ENCODE measurements at places on chromosomes 6 and 20.

DNA sequence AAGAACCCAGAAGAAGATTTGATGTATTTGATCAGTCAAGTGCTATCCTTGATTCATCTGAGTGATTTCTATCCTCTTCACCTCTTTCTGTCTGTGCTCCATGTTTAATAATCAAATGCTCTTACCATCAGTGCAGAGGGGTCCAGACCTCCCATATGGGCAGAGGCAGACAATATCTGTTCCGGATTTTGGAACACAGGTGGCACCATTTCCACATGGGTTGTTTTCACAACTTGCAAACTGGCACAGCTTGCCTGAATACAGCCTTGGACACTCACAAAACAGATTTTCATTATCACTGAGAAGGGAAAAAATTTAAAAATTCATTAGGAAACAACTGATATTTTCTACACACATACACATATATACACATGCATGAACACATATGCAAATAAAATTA is 228.5 kb downstream of the PHF3 start:
- no peak for DNase-seq

- DNase-seq, result no peak
These were observed 628.0 kb downstream of the KIF16B start for GRCh38 chr20:15945289-15945688.

DNA sequence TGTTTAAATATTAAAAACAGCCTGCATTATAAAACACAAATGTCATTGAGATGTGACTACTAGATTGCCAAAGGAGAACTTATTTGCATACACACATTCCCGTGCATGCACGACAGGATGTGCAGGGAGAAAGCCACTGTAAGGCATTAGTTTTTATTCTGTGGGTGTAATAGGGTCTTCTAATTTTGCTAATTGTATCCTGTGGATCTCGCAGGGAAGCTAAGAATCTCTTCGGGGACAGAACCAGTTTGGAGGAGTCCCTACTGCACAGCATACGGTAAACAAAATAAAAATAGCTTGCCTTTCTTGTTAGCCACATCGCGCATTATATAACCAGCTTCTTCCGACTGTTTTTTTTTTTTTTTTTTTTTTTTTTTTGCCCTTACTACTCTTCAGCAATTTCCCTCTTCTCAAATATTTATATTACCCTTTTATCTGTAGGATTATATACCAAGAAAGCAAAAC is 2.0 kb downstream of the ATXN1 start:
- no peak for DNase-seq

- no peak for DNase-seq
These were observed 26.0 kb downstream of the RBM38 start for GRCh38 chr20:57417051-57417689.

DNA sequence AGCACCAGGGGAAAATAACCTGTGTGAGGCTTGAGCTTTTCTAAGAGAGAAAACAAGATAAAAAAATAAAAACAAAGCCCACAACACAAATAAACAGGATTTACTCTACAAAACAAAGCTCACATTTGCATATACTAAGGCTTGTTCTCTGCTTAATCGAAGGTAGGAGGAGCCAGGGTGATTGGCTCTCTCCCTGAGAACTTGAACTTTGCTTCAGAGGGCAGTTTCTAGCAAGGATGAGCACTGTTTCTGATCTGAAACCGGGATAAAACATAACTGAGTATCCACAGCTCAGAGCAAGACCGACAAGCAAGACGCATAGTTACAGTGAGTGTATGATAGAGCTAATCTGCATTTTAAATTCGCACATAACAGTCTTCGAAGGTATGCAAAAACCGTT is 200.6 kb downstream of the PRKN start:
- DNase-seq, result no peak

DNA sequence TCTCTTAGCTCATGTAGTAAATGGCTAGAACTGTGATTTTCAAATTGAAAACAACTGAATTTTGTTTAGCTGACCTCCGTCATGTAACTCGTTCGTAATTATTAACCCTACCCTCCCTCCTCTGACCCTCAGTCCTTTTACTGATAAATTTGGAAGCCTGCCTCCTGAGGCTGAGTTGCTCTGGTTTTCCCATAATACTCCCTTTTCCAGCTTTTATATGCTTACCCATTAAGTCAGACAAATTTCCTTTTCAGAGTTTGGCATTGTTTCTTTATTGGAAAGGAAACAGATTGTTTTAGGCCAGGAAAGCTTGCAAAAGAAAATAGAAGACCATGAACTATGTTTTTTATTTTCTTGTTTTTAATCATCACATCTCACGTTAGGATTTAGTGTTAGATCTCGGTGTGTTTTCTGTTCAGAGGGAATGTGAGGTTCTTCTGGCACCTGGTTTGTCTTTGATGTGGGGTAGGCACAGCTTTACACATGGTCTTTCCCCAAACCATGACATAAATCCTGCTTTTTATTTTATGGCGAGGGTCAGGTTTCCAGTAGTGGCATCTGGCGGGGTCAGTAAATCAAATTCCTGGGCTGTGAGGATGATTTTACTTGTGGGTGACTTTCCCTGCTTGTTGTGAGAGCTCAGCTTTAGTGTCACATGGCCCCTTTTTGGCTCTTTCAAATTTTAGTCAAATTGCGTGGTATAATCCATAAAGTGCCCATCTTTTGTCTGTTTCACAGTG is 24.5 kb downstream of the PLCB4 start:
- DNase-seq, result no peak

DNA sequence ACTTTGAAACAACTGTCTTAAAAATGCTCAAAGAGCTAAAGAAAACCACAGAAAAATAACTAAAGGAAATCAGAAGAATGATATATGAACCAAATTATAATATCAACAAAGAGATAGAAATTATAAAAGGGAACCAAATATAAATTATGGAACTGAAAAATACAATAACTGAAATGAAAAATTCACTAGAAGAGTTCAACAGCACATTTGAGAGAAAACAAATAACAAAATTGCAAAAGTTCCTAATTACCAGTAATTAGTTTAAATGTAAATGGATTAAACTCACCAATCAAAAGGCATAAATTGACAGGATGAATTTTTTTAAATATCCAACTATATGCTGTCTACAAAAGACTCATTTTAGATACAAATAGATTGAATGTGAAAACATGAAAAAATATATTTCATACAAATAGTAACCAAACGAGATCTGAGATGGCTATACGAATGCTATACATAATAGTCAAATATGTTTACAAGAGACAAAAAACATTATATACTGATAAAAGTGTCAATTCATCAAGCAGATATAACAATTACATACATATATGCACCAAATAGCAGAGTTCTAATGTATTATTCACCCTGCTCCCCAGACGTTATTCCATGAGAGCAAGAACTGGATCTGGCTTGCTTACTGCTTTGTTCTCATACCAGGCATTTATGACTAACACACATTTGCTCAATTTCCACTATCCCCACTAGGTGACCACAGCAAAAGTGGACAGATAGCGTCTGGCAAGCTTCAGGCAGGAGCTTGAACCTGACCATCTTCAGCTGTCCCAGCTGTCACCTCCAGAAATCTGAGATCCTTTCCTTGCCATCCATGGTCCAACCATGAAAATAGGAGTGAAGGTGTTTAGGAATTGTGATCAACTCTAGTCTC is 72.4 kb upstream of the SIRPA start:
- no peak for DNase-seq

DNA sequence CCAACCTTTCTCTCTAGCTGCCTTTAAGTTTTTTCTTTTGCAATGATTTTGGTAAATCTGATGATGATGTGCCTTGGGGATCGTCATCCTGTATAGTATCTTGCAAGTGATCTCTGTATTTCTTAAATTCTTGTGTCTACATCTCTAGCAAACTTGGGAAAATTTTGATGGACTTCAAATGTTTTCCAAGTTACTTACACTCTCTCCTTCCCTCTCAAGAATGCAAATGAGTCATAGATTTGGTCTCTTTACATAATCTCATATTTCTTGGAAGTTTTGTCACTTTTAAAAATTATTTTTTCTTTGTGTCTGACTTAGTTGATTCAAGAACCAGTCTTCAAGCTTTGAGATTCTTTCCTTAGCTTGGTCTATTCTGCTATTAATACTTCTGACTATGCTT is 176.4 kb downstream of the TBC1D32 start:
- no peak for DNase-seq

DNA sequence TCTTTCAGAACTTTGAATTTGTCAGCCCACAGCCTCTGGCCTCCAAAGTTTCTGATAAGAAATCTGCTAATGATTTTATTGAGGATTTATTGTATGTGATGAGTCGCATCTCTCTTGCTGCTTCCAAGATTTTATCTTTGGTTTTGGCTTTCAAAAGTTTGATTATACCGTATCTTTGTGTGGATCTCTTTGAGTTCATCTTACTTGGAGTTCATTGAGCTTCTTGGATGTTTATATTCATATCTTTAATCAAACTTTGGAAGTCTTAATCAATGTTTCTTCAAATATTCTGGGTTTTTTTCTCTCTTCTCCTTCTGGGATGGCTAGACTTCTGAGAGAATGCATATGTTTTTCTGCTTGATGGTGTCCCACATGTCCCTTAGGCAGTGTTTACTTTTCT is 3.3 kb upstream of the ASIP start:
- no peak for DNase-seq

DNA sequence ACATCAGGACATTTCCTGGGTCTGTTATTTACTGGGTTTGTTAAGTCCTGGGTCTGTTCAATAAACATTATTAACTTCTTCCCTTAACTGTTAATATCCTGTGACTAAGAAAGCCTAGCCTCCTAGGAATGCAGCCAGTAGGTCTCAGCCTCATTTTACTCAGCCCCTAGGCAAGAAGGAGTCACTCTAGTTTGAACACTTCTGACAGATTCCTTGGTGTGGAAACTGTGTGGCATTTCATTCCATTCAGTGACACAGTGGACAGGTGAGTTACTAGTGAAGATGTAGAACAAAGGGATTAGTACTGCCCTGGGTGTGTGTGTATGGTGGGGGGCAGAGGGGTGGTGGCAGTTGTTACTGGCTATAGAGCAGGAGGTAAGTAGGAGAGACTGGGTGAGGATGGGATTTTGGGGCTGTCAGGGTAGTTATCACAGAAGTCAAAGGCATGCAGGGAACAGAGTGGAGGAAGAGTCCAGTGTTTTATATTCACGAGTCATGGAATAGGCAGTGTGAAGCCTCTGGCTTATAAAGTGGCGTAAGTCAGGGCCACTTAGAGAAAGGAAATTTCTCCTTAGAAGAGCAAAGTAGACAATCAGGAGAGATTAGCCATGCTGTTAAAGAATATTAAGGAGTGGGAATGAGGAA is 28.4 kb downstream of the RNF182 start:
- DNase-seq, result no peak
